ENCODE measurements at places on chromosomes 13 and 19.

- no peaks in the 10 kb centered on the region for H3K36me3 ChIP-seq
- no peaks in the 10 kb centered on the region for H3K27me3 ChIP-seq
- H3K27ac ChIP-seq, result no peak overlapping the region
Observed at GRCh38 chr13:34046457-34046856, 228.5 kb downstream of the RFC3 start.

DNA sequence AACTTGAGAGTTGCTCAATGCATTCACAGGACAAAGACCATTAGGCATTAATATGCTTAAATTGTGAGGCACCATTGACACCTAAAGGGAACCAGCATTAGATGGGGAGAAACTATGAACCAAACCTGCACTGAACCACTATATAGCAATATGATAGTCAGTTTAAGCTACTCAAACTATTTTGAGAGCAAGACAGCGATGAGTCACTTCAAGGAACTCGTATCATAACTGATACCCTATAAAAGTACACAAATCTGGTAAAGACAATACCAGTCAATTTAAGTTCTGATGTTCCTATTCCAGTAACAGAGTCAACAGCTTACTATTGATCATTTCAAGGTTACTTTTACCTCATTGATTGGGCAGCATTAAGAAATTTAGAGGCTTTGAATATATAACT, 151.3 kb upstream of the ATXN8OS start:
- no peaks in the 10 kb centered on the region for H3K4me1 ChIP-seq
- H3K36me3 ChIP-seq, result no peaks in the 10 kb centered on the region
- no peak for DNase-seq
- H3K27ac ChIP-seq, result no peak overlapping the region
- no peaks in the 10 kb centered on the region for H3K27me3 ChIP-seq
- no peak overlapping the region for H3K4me3 ChIP-seq

DNA sequence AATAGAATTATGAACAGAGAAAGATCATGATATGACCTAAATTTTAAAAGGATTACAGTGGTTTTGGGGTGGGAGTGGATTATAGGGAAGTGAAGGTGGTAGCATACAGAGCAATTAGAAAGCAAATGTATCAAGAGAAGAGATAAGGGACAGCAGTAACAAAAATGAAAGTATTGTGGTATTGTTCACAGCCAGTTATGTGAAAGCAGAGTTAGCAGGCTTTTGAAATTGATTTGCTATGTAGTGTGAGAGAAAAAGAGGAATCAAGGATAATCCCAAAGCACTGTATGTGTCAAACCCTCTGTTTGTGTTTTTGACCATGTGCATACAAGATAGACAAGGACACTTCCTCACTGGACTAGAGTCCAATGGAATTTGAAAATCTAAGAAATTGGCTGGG, 1721.4 kb downstream of the PCDH9 start:
- no peak overlapping the region for H3K4me3 ChIP-seq
- H3K4me1 ChIP-seq, result no peaks in the 10 kb centered on the region
- H3K27ac ChIP-seq, result no peak overlapping the region
- H3K36me3 ChIP-seq, result no peaks in the 10 kb centered on the region

DNA sequence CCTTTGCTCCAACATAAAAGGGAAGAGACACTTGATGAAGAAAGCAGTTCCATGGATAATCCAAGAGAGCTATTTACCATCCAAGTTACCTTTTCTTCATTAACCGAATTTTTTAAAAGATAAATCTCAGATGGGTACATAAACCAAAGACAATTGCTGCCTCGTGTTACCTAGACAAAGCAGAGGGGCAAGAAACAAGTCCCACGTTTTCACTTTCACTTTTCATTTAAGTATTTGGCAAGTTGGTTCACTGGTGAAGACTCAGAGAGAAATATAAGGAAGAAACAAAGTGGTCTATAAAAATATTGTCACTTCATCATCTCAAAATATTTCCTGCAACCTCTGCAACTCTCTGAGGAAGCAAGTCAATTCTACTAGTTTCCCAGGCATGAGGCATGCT, 446.1 kb downstream of the FGF14 start:
- H3K4me1 ChIP-seq, result no peaks in the 10 kb centered on the region
- H3K27me3 ChIP-seq, result no peaks in the 10 kb centered on the region
- H3K36me3 ChIP-seq, result no peaks in the 10 kb centered on the region
- H3K4me3 ChIP-seq, result no peak overlapping the region
